Ovary (tissue), 10 donors: ENCODE measurements at places on chromosomes 12 and 14.

DNA sequence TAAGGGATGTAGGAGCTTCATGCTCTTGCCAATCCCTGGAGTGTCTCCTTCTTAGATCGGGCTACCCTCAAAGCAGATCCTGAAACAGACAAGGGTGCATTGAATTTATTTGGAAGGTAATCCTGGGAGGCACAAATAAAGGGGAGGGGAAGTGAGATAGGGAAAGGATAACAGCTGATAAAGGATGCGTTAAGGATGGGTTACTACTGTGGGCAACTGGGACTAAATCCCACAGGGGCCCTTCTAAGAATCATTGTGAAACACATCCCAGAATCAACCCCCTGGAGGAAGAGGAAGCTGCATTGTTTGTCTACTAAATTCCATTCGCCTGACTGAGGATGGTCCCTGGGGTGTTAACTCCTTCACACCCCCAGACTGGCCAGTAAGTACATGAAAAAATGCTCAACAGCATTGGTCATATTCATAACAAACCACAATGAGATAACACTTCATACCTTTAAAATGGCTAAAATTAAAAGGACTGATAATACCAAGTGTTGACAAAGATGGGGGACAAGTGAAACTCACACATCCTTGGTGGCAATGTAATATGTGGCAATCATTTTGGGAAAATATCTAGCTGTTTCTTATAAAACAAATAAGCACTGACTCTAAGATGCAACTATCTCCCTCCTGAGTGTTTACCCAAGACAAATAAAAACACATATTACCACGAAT lies 37.0 kb upstream of the CMKLR1 start:
- DNase-seq, result no peak

GRCh38 chr14:69519204-69520100 lies 34.9 kb downstream of the PLEKHD1 start:
- no peak for DNase-seq

- DNase-seq, result no peak
Measured at GRCh38 chr12:6264402-6265037, 46.0 kb upstream of the PLEKHG6 start.

- no peak for DNase-seq
Measured at GRCh38 chr12:39586816-39587215, 32.8 kb downstream of the ABCD2 start.

DNA sequence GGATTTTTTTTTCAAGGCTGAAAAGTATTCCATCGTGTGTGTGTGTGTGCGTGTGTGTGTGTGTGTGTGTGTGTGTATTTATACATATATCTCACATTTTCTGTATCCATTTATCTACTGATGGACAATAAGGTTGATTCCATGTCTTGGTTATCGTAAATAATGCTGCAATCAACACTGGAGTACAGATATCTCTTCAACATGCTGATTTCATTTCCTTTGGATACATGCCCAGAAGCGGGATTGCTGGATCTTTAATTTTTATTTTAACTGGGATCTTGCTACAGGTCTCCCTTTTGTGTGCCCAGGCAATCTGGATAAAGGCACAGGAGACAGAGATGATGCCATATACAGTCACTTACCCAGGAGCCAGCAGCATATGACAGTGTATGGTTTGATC lies 338.1 kb downstream of the SOX5 start:
- DNase-seq, result no peak

GRCh38 chr12:27213830-27214787 lies 30.0 kb upstream of the STK38L start:
- DNase-seq, result no peak

DNA sequence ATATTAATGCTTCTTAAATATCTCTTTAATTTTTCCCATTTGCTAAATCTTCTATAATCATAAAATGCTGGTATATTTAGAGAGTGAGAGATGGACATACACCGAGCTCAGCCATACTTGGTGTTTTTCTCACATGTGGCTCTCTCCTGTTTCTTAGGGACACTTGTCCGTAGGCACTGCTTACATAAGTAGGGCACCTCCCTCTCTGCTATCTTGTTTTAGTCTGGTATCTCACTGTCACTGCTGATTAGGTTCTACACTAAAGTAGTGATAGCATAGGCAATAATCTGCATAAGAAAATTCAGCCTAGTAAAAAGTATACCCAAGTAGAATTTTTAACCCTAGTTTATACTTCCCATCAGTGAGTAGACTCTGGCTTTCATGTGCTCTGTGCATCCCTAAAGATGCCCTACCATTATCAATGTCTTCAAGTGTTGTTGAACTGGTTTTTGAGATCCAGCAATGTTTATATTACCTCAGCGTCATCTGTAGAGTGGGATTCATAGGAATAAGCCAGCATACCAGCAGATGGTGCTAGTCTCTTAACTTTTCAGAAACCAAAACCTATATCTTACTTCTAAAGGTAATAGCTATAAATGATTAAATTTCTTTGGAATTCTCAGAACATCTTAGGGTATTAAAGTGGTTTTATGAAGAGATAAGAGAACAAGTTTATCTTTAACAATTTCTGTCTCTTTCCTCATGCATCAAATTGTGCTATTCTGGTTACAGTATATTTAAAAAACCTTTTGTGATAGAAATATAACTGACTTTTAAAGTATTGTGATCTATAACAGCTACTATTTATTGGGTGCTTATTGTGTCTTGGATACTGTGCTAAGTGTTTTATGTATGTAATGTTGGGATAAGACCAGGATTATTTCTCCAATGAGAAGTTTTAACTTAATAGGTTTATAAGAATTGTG lies 32.9 kb downstream of the ARID2 start:
- no peak for DNase-seq

- DNase-seq, result no peak
Measured at GRCh38 chr12:105235281-105235731, 668 bp downstream of the APPL2 start.

DNA sequence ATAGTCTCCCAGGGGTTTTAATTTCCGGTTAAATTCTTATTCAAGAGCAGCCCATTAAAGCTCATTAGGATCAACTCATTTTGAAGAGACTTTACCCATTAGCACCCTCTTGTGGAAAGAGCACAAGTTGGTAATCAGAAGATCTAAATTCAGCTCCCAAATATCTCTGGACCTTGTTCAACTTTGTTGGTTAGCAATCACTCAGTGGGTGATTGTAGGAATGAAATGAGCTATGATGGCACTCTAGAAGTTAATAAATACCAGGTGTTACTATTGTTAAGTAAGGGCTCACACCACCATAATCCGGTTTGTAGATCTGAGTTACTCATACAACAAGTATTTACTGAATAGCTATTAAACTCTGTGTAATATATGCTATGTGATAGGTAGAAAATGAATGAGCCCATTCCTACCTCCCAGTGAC lies 42.9 kb downstream of the TRIP11 start:
- DNase-seq, result no peak

GRCh38 chr12:103969391-103969790 lies 3.7 kb downstream of the TDG start:
- DNase-seq, result no peak

- peak; percentile 43 for DNase-seq
Measured at GRCh38 chr14:100221533-100222223, 17.3 kb upstream of the YY1 start.

- DNase-seq, result no peak
Measured at GRCh38 chr12:18906395-18906794, 168.5 kb downstream of the CAPZA3 start.

GRCh38 chr14:66944872-66945271 lies 244.4 kb upstream of the GARIN2 start:
- DNase-seq, result no peak

- DNase-seq, result no peak
Measured at GRCh38 chr14:33985242-33985641, 34.4 kb upstream of the EGLN3 start.

DNA sequence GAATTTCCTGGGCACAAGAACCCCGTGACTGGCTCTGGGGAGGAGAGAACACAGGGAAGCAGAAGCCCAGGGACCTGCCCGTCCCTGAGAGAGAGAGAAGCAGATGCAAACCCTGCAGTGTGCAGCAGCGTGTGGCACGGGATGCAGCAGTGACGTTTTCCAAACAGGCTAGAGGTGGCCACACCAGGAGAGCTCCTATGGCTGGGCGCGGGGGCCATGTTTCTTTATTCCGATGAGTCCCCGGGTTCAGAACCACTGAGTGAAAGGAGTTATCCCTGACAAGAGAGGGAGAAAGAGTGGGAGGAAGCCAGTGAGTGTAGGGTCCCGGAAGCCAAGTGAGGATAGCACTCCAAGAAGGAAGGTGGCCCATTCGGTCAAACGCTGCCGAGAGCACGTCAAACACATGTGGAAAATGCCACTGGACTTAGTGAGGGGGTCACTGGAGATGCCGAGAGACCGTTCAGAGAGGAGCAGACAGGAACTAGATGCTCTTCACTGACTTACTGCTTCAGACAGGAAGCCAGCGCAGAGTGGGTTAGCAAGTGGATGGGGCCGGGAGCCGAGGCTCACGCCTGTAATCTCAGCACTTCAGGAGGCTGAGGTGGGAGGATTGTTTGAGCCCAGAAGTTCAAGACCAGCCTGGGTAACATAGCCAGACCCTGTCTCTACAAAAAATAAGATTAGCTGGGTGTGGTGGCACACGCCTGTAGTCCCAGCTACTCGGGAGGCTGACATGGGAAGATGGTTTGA lies 123.0 kb downstream of the BCL11B start:
- DNase-seq, result no peak

DNA sequence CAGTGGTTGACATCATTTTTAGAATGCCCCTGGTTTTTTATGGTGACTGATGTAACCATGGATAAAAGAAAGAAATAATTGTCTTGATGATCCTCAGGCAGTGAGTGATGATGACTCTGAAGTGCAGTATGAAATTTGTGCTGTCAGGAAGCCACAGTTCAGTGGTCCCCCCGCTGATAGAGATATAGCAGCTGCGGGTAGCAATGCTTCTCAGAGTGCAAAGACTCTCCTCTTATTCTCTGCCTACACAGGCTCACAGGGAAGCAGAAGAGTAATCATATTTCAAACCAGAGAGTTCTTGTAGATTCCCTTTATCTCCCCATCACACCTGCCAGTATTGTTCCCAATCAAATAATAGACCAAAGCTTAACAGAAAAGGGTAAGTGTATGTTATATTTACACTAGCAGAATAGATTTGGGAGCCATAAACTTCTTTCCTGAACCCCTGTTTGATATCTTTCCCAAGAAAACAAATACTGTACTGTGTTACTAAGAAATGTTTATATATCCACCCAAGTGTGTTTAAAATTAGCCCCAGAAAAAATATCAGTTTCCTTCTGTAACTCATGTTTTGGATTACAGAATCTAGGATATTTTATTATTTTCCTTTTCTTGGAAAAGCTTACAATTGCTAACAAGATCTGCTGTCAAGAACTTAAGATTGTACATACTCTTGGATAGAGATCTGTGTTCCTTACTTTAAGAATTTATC lies 1817.4 kb upstream of the FLRT2 start:
- DNase-seq, result no peak

- no peak for DNase-seq
Measured at GRCh38 chr12:2551412-2551900, 243.3 kb upstream of the FKBP4 start.

DNA sequence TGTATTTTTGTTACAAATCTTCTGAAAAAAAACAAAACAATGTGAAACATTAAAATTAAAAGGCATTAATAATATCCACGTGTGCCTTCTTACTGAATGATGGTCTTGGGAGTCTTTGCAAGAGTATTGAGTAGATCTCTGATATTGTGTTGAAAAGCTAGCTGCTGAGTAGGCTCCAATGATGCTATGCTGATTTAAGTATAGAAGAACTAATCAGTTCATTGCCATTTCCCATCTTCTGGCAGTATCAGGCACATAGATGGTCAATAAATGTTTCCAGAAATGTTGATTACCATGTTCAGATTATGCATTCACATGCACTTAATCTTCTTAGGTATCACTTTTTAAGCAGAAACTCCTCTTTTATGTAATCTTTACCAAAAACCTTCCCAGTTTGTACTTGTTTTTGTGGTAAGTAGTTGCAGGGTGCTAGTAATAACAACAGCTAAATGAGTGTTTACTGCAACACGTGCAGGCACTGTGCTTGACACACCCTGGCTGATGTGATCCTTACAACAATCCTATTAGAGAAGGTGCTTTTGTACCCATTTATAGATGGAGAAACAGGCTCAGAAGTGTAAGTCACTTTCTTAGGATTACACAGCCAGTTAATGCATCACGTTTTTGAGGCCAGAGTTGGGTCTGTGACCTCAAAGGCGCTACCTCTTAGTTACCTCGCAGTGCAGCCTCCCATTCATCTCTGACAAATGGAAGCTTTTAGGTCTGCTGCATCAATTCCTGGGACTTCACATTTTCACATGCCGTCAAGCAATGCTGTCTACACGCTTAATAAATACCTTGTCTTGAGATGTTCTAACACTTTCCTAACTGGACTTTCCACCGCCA lies 46.9 kb downstream of the EID3 start:
- DNase-seq, result no peak

DNA sequence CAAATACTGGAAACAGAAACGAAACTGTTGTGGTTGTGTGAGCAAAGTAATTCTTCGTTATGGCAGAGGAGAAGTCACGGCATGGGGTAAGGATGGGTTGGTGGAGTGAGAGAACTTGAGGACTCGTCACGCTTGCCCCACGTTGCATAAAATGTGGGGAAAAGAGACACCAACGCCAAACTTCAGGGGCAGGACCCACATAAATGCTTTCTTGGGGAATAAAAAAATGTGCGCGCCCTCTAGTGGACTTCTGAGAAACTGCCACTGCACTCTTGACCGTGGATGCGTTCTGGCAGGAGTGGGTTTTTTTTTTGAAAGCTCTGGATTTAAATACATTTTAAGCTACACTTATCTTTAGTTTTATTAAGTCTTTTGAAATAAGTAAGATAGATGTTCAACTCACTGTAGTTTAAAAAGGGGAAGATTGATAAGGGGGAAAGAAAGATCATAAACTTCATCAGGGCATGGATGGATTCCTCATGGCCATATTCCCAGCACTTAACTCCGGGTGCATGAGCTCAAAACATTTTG lies 4.1 kb upstream of the IGF1 start:
- DNase-seq, result peak; percentile 58

DNA sequence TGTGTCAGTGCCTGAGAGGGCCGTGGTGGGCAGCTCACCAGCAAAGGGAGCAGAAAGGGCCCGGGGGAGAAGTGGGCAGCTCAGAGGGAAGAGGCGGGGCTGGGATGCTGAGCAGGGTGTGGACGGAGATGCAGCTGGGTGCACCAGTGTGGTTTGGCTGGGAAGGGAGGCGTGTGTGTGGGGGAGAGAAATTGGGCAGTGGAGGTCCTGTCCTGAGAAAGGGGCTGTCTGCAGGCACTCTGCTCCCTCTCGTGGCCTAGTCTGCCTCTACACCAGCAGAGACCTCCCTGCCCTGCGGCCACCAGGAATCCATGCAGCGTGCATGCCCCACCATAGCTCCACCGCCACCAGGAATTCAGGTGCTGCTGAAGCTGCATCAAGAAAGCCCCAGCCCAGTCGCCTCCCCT lies 6.4 kb downstream of the TMEM121 start:
- DNase-seq, result no peak

DNA sequence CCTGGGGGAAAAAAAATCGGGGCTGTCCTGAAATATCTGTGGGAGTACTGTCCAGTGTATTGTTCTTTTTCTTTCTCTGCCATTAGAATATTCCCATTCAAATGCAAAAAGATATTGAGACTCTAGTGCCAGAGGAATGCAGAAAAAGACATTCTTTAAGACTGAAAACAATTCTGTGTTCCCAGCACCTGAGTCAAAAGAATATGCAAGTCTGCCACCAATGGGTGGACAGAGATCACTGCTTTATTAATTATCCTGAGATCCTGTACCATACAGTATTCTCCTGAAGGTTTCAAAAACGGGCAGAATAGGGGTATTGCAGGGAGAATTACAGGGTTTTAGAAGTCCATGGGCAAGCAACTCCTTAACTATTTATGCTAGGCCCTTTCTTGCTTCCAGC lies 361.8 kb downstream of the C12orf50 start:
- DNase-seq, result no peak

- no peak for DNase-seq
Measured at GRCh38 chr12:53737093-53737808, 10.0 kb upstream of the CALCOCO1 start.
